ENCODE measurements at places on chromosomes 6 and 20. TPM values are rescaled to one million over a fixed set of nuclear protein-coding genes. Genes with fewer than 3 reads are reported as not detected.

The ADAM33 gene
- 4.3 TPM for total RNA-seq

The CDH22 gene
- total RNA-seq: 1.6 TPM

The C6orf141 gene
- total RNA-seq: 2.2 TPM

The HDGFL1 gene
- total RNA-seq: not detected

The MDFI gene
- total RNA-seq: 16.9 TPM

The BPIFB3 gene
- not detected for total RNA-seq

The GJA10 gene
- not detected for total RNA-seq

The XKR7 gene
- total RNA-seq: 0.06 TPM

The SPATS1 gene
- total RNA-seq: not detected

Data from kidney (tissue), 22 donors.